ENCODE measurements at places on chromosomes 5 and 9.

DNA sequence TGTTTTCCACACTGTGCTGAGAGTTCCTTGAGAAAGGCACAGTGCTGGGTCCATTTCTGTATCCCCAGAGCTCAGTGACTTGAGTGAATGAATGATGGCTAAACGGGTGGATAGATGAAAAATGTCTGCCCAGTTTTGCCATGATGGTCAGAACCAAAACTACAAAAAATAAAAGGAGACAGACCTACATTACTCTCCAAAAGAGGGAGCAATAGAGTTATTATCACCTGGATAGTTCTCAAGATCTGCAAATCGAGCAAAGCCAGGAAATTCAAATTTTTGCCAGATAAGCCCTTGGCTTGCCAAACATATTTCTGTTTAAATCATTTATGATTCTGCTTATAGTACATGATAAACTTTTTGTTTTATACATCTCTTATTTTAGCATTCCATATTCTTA lies 214.2 kb upstream of the ZNF462 start:
- DNase-seq = no peak

GRCh38 chr9:94144394-94144793 lies 60.1 kb downstream of the PTPDC1 start:
- no peak for DNase-seq

DNA sequence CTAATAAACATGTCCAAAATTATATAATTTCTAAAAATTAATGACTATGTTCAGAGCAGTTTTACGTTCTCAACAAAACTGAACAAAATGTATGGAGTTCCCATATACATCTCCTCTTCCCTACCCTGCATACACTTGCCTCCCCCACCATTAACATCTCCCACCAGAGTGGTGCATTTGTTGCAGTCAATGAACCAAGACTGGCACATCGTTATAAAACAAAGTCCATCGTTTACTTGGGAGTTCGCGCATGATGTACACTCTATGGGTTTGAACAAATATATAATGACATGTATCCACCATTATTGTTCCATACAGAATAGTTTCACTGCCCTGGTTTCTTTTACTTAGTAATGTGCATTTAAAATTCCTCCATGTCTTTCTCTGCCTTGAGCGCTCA lies 130.1 kb downstream of the APBA1 start:
- DNase-seq = no peak

DNA sequence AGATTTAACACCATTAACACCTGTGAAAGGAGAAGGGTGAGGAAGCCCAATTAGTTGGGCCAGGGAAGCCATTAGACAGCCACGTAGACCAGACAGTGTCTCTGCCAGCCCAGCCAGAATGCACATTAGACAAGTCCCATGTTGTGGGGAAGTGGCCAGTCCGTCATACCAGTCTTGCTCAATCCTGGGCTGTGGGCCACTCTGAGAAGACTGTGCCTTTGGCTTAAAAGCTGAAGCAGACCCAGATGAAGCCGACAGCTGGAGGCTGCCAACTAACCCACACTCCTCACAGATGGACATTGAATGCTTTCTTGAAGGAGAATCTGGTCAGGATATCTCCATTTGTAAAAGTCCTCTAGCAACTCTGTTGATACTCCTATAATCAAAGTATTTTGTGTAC lies 128.5 kb downstream of the CHSY3 start:
- DNase-seq = no peak

- no peak for DNase-seq
Measured at GRCh38 chr9:1878811-1879210, 136.3 kb upstream of the SMARCA2 start.

DNA sequence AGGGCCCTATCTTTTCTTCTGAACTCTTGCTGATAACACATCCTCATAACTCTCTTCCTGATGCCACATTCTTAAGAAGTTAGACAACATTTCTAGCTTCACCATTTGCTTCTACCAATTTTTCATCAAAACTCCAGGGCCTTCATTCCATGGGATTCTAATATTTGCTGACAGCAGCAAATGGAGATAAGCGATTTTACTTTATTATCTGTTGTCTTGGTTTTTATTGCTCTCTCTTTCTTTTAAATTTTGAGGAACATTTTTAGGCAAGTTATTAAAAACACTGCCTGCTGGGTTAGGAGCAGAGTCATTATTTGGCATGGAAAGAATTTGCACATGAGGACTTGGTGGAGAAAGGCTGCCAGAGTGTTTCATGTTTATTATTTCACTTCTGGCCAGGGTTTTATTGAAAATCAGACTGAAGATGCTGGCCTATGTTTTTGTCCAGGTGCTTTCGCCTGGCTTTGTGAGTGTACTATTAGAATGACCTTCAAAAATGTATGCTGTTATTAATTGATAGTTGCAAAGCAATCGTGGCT lies 27.7 kb downstream of the NSG2 start:
- no peak for DNase-seq
